Stimulated activated CD4-positive, alpha-beta T cell treated with anti-CD3 and anti-CD28 coated beads, Interleukin-12 subunit alpha, Interleukin-12 subunit beta, amount 100 ng/mL, for 24 hours (primary cell): ENCODE measurements at places on chromosomes 11 and 22.

DNA sequence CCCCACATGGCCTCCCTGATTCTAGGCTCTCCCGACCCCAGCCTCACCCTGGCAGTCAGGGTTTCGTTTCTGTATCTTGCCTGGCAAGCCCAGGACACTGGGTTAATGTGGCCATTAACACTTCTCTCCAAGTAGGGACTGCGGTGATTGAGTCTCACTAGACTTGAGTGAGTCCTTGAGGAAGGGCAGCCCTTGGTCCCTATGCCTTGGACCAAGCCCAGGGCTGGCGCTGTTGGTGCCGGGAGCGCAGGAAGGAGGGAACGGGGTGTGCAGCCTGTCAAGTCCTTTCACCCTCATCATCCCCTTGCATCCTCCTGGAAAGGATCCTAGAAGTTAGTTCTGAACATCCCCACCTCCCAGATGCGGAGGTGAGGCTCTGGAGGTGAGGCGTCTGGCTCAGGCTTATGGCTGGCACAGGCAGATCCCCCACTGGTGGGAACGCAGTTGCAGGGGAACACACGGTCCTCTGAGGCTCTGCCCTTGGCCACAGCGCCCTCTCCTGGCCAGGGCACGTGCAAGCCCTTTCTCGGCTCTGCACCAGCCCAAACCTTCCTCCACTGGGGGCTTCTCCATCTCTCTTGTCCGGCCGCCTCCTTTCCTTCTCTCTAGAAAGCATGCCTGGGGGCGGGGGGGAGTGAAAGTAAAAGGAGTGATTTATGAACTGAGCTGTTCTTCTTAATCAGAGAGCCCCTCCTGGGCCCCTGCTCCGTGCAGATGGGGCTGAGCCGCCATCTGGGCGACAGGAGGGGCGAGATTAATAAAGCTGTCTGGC lies 56.7 kb downstream of the TP53I11 start:
- peak; percentile 53 for DNase-seq

- no peak for DNase-seq
These were observed 55.0 kb downstream of the COPB1 start for GRCh38 chr11:14444441-14445189.

DNA sequence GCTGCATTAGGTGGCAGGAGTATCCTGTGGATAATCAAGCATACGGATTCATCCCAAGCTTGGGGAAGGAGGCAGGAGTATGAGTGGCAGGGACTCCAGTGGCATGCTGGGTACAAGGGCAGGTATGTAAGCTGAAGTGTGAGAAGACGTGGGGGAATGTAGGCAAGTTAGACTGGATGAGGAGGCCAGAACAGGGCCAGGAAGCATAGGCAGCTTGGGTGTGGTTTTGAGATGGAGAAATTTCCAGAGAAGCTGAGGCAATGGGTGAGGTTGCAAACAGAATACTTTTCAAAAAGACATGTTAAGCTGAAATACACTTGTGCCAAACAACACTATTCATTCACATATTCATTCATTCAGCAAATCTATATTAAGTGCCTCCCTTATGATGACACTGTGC lies 43.1 kb upstream of the AMOTL1 start:
- no peak for DNase-seq

DNA sequence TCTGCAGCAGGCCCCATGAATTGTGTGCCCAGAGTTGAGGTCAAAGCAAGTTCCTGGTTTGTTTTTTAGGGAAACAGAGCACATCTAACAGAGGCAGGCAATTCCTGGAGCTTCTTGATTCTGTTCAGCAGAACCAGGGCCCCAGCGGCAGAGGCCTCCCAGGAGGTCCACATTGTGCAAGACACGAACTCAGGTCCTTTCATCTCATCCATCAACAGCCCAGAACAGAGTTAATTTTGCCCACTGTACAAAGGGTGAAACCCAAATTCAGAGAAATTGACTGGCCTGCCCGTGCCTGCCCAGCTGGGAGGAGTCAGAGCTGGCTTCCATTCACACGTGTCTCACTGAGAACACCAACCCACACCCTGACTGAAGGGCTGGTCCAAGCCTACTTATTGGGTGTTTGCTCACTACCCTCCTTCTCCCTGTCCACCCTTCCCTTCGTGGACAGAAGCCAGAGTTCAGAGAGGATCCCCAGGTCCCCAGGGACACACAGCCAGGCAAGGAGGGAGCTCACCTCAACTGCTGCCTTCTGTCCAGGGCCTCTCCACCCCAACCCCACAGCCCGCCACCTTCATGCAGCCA lies 607.1 kb downstream of the TBC1D22A start:
- no peak for DNase-seq

DNA sequence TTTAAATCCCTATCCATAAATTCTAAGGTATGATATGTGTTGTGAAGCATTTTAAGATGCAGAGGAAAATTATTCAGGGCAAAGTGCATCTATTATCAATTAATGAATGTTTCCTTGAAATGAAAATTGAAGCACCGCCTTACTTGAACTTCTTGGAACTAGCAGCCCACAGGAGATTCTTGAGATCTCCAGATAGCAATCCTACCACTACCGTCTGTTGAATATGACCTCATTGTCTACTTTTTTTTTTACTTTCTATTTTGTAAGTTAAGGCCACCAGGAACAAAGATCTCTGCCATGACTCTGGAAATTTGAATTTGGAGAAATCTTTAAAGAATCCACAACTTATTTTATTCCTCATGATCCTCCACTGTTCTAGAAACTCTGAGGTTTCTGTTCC lies 808.7 kb downstream of the KCNA4 start:
- DNase-seq, result no peak

GRCh38 chr11:9605742-9606141 lies 32.3 kb downstream of the WEE1 start:
- no peak for DNase-seq

- no peak for DNase-seq
These were observed 8.6 kb downstream of the OR51T1 start for GRCh38 chr11:4890279-4890678.

DNA sequence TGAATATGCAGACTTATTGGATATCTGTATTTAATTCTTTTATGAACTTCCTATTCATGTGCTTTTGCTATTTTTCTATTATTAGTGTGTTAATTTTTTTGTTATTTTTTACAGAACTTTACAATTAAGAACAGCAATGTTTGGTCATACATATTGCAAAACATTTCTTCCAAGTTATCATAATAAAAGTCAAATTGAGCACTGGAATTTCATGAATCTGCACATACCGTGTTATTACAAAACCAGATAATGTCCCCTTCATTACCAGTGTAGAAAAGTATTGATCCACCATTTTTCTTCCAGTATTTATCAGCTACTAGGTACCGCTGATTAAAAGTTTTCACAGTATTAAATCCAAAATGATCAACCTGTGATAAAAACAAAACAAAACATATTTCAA lies 40.5 kb downstream of the PRCP start:
- no peak for DNase-seq

GRCh38 chr22:46959369-46959768 lies 196.9 kb downstream of the TBC1D22A start:
- no peak for DNase-seq

DNA sequence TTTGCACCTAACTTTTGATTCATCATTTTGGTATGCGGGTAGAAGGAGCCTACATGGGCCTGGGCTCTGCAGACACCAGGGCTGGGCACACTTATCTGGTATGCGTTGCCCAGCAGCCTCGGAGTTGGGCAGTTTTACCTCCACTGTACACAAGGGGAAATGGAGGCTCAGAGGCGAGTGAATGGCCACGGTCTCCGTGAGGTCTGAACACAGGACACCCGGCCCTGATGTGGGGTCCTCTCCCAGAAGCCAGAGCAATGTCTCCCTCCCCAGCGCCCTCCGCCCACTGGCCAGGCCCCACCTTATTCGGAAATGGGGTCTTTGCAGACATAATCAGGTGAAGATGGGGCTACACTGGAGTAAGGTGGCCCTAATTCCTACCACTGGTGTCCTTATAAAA lies 43.7 kb downstream of the OSBPL5 start:
- DNase-seq, result no peak

DNA sequence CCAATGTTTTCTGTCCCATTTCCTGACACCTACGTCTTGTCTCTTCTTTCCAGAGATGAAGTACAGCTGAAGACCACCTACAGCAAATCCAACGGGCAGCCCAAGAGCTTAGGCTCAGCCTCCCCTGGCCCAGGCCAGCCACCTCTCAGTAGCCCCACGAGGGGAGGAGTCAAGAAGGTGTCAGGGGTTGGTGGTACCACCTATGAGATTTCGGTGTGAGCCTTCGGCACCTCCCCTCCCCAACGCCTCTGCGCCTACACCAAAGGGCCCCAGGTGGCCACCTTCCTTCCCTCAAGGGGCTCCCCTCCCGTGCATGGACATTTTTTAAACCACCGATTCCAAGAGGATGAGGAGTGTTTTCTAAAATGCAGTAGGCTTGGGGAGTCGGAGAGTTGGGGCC lies 12.2 kb downstream of the MED19 start:
- DNase-seq, result no peak

DNA sequence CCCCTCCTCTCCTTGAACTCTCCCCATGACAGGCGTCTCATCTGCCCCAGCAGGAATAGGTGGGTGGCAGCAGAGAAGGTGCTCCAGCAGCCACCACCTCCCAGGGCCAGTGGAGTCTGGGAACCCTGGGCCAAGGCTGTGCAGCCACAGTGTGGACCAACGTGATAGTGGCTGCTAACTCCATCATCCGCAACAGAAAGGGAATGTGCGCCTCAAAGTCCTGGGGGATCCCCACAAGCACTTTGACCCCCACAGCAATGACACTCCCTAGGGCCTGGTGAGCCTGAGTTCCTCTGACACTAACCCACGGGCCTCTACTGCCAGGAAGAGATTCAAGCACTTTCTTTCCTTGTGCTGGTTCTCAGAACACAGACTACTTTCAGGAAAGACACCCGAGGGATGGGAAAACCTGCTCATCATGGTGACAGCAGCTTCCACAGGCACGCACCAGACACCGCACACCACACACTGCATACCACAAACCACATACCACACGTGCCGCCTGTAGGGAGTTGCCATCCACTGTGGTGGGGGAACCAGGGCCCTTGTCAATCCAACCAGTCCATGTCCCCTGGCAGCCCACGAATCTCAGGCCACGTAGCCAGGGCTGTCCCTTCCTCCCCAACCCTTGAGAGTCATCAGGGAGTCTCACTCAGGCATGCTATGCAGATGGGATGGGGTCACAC lies 3.4 kb upstream of the SLC25A1 start:
- DNase-seq, result no peak

- DNase-seq, result no peak
These were observed 392.2 kb downstream of the TBC1D22A start for GRCh38 chr22:47154621-47155081.

GRCh38 chr22:50705219-50705691 lies 32.6 kb downstream of the SHANK3 start:
- no peak for DNase-seq

DNA sequence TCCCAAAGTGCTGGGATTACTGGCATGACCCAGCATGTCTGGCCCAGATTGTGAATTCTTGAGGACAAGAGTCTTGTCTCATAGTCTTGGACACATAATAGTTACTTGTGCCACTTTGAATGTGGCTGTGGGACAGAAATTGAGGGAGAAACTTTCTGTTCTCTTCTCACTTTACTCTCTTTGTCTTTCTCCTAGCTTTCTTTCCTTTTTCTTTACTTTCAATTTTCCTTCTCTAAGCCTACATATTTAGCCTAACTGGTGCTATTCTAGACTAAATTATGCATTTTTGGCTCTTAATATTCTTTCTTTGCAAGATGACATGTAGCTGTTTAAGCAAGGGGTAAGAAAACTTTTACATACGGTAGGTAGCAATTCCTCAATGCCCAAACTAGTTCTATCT lies 33.2 kb downstream of the HORMAD2 start:
- no peak for DNase-seq

- no peak for DNase-seq
These were observed 16.2 kb upstream of the SESN3 start for GRCh38 chr11:95247127-95247684.

DNA sequence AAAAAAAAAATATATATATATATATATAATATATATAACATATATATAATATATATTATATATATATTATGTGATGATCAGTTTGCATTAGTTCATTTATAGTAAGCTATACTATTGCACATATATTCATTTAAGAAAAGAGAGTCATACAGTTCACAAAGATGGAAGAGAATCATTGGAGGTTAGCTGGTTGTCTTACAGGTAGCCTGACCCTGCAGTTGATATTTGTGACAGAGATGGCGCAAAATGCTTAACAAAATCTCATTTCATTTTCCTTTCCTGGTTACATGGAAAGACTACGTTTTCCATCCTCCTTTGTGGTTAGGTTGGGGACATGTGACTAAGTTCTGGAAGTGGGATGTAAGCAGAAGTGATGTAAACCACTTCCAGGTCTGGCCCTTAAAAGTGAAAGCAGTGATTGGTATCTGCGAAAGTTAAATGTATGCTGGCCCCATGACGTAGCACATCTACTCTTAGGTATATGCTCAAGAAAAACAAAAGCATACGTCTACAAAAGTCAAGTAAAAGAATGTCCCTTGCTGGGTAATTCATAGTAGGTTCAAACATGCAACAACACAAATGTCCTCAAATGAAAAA lies 7.2 kb upstream of the TMEM135 start:
- DNase-seq, result no peak

DNA sequence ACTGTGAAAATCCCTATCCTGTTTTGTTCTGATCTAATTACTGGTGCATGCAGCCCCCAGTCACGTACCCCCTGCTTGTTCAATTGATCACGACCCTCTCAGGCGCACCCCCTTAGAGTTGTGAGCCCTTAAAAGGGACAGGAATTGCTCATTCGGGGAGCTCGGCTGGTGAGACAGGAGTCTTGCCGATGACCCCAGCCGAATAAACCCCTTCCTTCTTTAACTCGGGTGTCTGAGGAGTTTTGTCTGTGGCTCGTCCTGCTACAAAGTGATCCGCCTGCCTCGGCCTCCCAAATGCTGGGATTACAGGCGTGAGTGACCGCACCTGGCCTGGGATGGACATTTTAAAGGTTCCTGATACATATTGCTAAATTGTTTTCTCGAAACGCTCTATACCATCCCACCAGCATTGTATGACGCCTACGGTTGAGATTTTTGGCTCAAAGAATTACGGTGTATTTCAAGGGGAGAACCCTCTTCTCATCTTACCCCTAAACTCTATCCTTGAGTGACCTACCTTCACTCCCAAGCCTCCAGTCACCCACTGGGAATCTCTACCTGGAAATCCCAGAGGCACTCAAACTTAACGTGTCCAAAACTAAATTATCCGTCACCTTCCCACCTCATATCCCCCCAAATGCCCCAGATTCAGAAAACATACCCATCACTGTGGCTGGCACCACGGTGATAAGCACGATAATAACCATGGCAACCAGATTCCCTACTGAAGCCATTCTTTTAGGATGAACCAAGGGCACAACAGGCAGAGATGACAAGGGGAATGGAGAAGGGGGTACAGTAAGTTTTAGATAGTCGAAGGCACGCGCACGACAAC lies 789 bp upstream of the POLA2 start:
- no peak for DNase-seq

- no peak for DNase-seq
These were observed 913.4 kb upstream of the RAG2 start for GRCh38 chr11:37511425-37511933.

GRCh38 chr22:17541476-17541875 lies 21.8 kb upstream of the SLC25A18 start:
- DNase-seq, result no peak
